ENCODE measurements at places on chromosomes 1 and 21.

DNA sequence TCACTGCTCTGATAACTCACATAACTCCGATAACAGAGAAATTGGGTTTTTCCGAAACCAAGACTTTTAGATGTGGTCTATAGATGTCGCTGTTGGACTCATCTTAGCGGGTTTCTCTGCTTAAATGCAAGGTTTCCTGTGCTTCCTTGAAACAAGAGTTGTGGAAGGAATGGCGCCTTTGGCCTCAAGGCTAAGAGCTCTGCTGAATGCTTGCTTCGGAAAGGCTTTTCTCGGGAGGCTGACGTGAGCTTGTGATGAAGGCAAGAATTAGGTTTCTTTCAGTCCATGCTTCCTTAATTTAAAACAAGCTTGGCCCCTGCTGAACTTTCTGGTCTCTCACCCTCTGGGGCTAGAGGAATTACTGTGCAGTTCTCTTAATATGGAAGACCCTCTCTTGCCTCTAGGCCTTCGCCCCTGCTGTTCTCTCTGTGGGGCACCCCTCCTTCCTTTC is 113.5 kb downstream of the MAP3K21 start:
- DNase-seq = peak; percentile 18

DNA sequence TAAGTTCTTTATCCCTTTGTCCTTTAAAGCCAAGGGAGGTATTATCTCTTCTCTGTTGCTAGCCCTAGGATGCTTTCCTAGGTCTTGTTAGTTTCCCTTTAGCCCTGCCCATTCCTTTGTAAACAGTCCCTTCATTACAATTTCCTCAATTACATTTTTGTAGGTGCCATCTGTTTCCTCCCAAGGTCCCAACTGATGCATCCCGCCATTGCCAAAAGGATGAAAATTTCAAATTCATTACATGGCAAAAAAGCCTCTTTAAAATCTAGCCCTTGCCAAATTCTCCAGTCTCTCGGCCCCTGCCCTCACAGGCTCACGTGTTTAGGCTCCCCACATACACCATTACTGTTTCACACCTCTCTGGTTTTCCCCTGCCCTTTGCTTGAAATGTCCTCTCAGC is 151.9 kb upstream of the C1orf87 start:
- no peak for DNase-seq

- DNase-seq = no peak
Observed at GRCh38 chr1:119631086-119631432, 17.0 kb downstream of the ZNF697 start.

GRCh38 chr1:53600561-53600960 is 138.4 kb downstream of the GLIS1 start:
- DNase-seq = no peak

DNA sequence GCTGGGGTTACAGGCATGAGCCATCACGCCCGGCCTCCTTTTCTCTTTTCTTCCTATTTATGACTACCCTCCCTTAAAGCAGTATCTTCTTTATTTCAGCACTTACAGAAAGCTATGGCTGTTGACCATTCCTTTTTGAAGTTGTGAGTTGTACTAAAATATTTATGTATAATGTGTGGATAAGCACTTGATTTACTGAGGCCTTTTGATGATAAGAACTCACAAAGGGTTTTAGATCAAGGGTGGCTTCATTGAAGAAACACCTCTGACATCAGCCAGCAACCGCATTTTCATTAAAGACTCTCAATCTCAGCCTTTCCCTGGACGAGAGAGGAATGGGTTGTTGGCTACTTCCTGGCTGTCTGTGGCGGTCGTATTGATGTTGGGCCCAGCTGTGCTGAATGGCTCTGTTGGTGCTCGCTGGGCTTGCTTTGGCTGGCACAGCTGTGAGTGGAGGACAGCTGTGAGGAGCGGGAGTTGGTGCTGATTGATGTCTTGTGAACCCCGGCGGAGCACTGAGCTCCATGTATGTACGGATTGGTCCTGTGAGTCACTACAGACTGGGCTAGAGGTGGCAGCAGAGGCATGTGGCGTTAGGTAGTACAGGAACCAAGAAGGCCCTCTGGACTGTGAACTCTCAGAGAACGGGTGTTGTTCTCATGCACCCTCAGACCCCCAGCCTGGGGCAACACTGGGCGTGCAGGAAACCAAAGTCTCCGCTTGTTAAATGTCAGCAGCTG is 208.8 kb downstream of the KIF26B start:
- no peak for DNase-seq

- no peak for DNase-seq
Observed at GRCh38 chr1:197302775-197303174, 34.7 kb downstream of the CRB1 start.

DNA sequence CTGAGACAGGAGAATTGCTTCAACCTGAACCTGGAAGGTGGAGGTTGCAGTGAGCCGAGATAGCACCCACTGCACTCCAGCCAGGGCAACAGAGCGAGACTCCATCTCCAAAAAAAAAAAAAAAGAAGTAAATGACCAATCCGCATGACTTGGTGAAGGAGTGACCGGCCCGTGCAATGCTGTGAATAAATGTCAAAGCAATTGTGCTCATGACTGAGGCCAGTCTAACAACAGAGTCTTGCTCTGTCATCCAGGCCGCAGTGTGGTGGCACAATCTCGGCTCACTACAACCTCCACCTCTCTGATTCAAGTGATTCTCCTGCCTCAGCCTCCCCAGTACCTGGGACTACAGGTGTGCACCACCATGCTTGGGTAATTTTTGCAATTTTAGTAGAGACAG is 27.8 kb upstream of the SLC19A1 start:
- no peak for DNase-seq
